Brain pericyte (primary cell): ENCODE measurements at places on chromosomes 2 and 18.

DNA sequence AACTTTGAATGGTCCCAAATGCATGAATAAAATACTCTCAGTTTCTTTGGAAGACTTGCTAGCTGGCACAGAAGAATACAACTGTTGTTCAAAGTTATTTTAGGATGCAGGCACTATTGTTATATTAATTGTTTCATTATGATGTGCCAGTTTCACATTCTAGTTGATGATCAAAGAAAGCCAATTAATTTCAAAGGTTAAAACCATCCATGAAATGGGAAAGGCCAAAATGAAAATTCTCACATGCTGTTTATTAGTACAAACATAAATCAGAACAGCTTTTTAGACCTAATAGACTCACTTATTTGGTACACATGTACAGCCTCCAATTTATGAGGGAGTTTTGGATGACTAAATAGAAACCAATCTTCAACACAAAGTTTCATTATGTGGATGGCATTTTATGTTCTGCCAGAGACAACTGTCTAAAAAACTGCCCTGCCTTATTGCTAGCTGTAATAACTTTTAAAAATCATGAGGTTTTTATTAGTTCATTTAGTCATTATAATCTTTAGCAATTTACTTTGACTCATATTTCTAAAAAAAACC, 42.2 kb downstream of the RFTN2 start:
- no peak for DNase-seq

GRCh38 chr2:147843391-147843863, 1.4 kb upstream of the ACVR2A start:
- peak; percentile 27 for DNase-seq

DNA sequence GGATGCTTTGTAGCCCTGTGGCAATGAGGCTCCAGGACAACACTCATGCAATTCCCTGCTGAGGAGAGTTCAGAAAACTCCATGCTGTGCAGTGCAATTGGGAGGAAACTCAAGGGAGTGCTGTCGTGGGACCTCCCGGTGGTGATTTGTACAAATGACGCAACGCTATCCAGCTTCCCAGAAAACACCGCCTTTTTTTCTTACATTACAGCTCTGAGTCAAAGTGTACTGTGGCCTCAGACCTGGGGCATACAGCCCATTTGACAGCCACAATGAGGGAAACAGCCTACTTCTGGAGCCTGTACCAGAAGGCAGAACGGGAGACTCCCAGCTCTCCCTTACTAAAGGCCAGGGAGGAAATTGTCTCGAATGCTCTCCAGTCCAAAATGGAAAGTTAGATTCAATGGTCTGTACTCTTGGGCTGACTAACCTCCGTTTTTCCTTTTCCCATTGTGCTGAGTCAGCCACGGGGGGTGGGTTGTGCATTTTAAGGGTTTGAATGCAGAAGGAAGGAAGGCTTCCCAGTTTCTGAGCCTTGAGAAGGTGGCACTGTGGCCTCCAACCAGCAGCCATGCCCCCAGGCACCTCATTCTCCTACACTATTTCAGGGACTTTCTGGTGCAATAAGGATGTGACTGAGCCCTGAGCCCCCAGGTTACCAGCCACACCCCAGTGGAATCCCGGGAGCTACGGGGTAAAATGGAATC, 16.4 kb upstream of the CYP1B1 start:
- peak; percentile 65 for DNase-seq

- no peak for DNase-seq
These were observed 79.0 kb upstream of the CABLES1 start for GRCh38 chr18:23056315-23056714.

GRCh38 chr2:230358305-230358704, 31.3 kb downstream of the SP140L start:
- no peak for DNase-seq

- DNase-seq: no peak
These were observed 502 bp downstream of the MERTK start for GRCh38 chr2:111898703-111899514.

- DNase-seq: no peak
These were observed 127.2 kb downstream of the FAM161A start for GRCh38 chr2:61726456-61727209.

- no peak for DNase-seq
These were observed 807 bp downstream of the GAREM1 start for GRCh38 chr18:32469691-32470459.

GRCh38 chr2:237065071-237065377, 20.7 kb upstream of the COPS8 start:
- DNase-seq: no peak
